ENCODE measurements at places on chromosomes 1 and 21. TPM values are rescaled to one million over a fixed set of nuclear protein-coding genes. Genes with fewer than 3 reads are reported as not detected.

The MARK1 gene
- total RNA-seq: 5.3 TPM

The SRGAP2C gene
- total RNA-seq: 29.1 TPM

The PDZK1IP1 gene
- total RNA-seq: 245 TPM

The CD1B gene
- total RNA-seq: 0.60 TPM

The PTPN14 gene
- 87.2 TPM for total RNA-seq

The SEMA4A gene
- total RNA-seq: 45.9 TPM

The OVAAL gene
- total RNA-seq: not detected

The LYPD8 gene
- 3.2 TPM for total RNA-seq

The MMP23B gene
- 7.1 TPM for total RNA-seq

The THAP3 gene
- 14.4 TPM for total RNA-seq

The AUNIP gene
- 0.38 TPM for total RNA-seq

The CCDC181 gene
- 4.8 TPM for total RNA-seq

DNA sequence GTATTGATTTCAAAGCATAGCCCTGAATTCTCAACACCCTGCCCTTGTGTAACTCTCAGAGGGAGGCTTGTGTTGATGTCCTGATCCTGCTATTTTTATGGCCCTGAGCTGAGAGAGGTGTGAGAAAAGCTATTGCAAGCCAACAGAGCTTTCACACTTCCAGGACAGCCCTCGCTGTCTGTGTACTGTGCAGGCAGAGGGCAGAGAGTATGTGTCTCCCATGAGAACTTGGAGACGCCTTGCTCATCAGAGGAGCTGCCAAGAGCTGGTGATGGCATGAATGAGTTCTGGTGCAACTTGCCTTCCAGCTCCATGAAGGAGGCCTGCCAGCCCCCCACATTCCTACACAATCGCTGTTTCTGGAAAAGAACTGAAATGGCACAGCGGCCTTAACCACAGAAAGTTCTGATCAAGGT lies 144.1 kb upstream of the AJAP1 start:
- H3K36me3 ChIP-seq: no peaks in the 10 kb centered on the region
- H3K4me1 ChIP-seq: no peaks in the 10 kb centered on the region
- no peak for DNase-seq
- H3K27me3 ChIP-seq: no peaks in the 10 kb centered on the region
- H3K4me3 ChIP-seq: no peak overlapping the region

DNA sequence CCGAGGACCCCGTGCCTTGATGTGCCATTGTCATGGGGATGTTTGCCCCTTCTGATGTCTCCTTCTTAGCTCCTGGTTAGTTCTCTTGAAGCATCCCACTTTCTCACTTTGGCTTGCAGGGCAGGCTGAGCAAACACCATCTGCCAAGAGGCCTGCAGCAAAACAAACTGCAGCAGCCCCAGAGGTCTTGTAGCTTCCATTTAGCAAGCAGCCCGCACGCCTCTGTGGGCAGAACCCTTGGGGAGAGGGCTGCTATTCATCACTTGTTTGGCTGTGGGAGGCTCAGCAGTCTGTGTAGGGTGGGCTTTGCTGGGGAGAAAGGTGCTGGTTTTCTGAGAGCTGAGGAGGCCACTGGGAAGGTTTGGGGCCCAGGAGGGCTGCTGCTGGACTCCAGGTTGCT lies 56.7 kb downstream of the KCNC4 start:
- H3K4me3 ChIP-seq: no peak overlapping the region
- no peaks in the 10 kb centered on the region for H3K27me3 ChIP-seq
- DNase-seq: no peak
- no peaks in the 10 kb centered on the region for H3K36me3 ChIP-seq
- no peaks in the 10 kb centered on the region for H3K4me1 ChIP-seq

DNA sequence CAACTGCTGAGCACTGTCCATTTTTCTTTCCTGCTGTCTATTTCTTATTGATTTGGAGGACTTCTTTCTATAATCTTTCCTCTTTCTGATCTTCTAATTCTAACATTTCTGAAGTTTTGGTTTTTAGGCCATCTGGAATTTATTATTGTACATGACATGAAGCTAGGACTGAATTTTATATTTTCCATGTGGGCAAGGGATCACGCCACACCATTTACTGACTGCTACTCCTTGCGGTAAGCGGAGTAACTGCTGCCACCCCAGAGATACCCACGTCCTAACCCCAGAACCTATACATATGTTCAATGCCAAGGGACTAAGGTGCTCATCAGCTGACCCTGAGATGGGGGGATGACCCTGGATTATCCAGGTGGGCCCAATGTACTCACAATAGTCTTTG lies 70.6 kb downstream of the NPHP4 start:
- DNase-seq: no peak
- H3K4me1 ChIP-seq: no peaks in the 10 kb centered on the region
- no peak overlapping the region for H3K27ac ChIP-seq
- H3K36me3 ChIP-seq: no peaks in the 10 kb centered on the region
- H3K4me3 ChIP-seq: no peak overlapping the region

- peaks cover 3% of the 10 kb centered on the region for H3K4me1 ChIP-seq
- no peak for DNase-seq
- no peak overlapping the region for H3K27ac ChIP-seq
- H3K27me3 ChIP-seq: no peaks in the 10 kb centered on the region
- H3K36me3 ChIP-seq: no peaks in the 10 kb centered on the region
These were observed 542.9 kb downstream of the PLPP3 start for GRCh38 chr1:56036479-56036878.

- peak overlapping the region; percentile 90 for H3K27ac ChIP-seq
- peaks cover 23% of the 10 kb centered on the region for H3K4me1 ChIP-seq
- peaks cover 12% of the 10 kb centered on the region for H3K36me3 ChIP-seq
- H3K4me3 ChIP-seq: peak overlapping the region; percentile 74
These were observed 483 bp downstream of the YBEY start for GRCh38 chr21:46286648-46287002.

DNA sequence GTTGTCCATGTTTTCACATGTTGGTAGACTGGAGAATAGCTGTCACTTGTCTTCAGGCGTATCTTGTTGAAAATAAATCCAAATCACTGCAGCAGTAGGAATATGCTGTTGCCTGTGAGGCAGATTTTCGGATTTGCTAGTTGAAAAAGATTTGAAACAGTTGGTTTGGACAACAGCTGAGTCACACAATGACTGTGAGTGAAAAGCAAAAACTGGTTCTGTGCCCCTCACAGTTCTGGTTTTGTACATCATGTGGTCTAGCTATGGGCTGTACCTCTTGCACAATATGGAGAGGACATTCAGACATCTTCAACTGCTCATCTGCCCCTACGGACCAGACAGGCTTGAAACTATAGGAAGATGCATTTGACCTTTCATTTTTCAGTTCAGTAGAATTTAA lies 1.8 kb downstream of the ARF1 start:
- DNase-seq: no peak
- no peaks in the 10 kb centered on the region for H3K27me3 ChIP-seq
- peak overlapping the region; percentile 97 for H3K4me3 ChIP-seq
- peak overlapping the region; percentile 97 for H3K27ac ChIP-seq
- H3K4me1 ChIP-seq: peaks cover 42% of the 10 kb centered on the region

DNA sequence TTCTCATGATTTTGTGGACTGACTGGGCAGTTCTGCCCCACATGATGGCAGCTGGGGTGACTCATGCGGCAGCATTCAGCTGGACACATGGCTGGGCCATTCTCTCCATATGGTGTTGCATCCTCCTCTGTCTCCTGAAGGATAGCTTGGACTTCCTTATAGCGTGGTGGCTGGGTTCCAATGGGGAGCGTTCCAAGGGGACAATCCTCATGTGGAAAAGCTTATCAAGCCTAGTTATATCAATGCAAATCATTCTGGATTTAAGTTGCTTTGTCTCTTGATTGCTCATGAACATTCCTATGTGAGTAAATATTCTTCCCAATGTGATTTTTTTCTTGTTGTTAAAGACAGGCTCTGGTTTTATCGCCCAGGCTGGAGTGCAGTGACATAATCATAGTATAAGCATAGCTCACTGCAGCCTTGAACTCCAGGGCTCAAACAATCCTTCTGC lies 13.2 kb upstream of the SLC2A1 start:
- no peak overlapping the region for H3K4me3 ChIP-seq
- no peak for DNase-seq
- no peaks in the 10 kb centered on the region for H3K36me3 ChIP-seq
- no peak overlapping the region for H3K27ac ChIP-seq
- no peaks in the 10 kb centered on the region for H3K27me3 ChIP-seq

- H3K27ac ChIP-seq: peak overlapping the region; percentile 76
- no peaks in the 10 kb centered on the region for H3K36me3 ChIP-seq
- H3K4me3 ChIP-seq: no peak overlapping the region
- H3K27me3 ChIP-seq: no peaks in the 10 kb centered on the region
- H3K4me1 ChIP-seq: peaks cover 63% of the 10 kb centered on the region
- DNase-seq: no peak
These were observed 32.2 kb downstream of the HSPG2 start for GRCh38 chr1:21904704-21905520.

DNA sequence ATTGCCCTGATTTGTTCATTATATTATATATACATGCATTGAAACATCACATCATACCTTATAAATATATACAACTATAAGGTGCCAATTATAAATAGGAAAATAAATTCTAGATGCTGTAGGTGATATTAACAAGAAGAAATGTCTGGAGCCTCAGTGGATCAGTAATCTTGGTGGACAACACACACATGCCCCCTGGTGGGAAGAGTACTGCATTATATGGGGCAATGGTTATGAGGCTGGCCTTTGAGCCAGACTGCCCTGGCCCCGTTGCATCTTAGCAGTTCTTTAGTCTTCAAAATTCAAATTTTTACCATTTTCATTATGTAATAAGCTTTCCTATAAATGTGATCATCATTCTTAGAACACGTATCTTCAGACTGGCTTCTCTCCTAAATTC lies 335.0 kb upstream of the GREM2 start:
- DNase-seq: no peak
- H3K27me3 ChIP-seq: no peaks in the 10 kb centered on the region
- no peak overlapping the region for H3K4me3 ChIP-seq
- H3K36me3 ChIP-seq: no peaks in the 10 kb centered on the region
- no peaks in the 10 kb centered on the region for H3K4me1 ChIP-seq
- no peak overlapping the region for H3K27ac ChIP-seq

DNA sequence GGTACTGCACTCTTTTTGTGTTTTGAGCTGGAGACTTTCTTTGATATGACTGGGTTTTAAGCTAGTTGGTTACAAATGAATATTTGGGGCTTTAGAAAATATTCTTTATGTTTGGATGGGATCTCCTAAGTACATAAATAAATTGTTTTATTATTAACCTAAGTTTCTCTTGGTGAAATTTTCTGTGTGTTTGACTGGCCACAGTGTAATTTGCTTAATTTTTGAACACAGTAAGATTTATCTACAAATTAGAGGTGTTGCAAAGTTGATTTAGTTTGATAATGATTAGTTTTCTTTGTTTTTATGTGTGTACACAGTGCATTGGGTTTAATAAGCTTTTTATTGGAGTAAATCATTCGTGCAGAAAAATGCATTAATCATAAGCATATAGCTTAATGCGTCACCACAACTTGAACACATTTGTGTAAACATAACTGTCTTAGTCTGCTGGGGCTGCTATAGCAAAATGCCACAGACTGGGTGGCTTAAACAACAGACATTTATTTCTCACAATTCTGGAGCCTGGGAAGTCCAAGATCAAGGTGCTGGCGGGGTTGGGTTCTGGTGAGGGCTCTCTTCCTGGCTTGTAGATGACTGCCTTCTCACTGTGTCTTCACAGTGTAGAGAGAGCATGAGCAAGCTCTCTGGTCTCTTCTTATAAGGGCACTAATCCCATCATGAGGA lies 17.4 kb upstream of the SLC6A9 start:
- no peaks in the 10 kb centered on the region for H3K27me3 ChIP-seq
- H3K4me1 ChIP-seq: peaks cover 3% of the 10 kb centered on the region
- no peak overlapping the region for H3K4me3 ChIP-seq
- H3K36me3 ChIP-seq: no peaks in the 10 kb centered on the region
- no peak overlapping the region for H3K27ac ChIP-seq

DNA sequence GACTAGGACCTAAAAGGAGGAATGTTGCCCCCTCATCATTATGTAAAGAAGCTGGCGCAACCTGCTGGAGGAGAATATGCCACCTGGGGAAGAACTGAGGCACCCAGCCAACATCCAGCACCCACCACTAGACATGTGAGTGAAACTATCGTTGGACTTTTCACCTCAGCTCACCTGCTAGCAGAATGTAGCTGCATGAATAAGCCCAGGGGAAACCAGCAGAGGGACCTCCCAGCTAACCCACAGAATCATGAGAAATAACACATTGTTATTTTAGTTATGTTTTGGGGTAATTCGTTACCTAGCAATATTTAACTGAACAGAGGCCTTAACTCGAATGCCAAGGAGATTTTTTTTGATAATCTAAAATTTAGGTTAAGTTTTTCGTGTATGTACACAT lies 542.5 kb upstream of the DAB1 start:
- no peaks in the 10 kb centered on the region for H3K36me3 ChIP-seq
- no peaks in the 10 kb centered on the region for H3K27me3 ChIP-seq
- no peak overlapping the region for H3K4me3 ChIP-seq
- no peaks in the 10 kb centered on the region for H3K4me1 ChIP-seq

DNA sequence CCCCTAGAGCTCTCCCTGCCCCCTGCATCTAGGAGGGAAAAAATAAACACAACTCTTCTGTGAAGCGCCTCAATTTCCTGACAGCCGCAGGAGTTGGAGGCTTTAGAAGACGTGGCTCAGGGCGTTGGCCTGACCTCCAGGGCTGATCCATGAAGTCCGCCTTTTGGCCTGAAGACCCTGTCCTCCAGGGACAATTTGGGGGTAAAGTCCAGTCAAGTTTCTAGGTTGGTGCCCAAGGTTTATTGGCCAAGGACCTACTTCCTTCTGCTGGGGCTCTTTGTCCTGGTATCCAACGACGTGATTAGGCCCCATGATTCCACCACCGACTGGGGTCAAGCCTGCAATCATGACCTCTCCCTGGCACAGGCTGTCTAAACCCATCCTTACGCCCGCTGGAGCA lies 54.9 kb downstream of the PTPRF start:
- no peaks in the 10 kb centered on the region for H3K4me1 ChIP-seq
- DNase-seq: no peak
- H3K27me3 ChIP-seq: no peaks in the 10 kb centered on the region
- H3K36me3 ChIP-seq: no peaks in the 10 kb centered on the region
- no peak overlapping the region for H3K27ac ChIP-seq
- H3K4me3 ChIP-seq: no peak overlapping the region

GRCh38 chr1:59360170-59360569 lies 63.3 kb downstream of the FGGY start:
- H3K27me3 ChIP-seq: no peaks in the 10 kb centered on the region
- no peaks in the 10 kb centered on the region for H3K36me3 ChIP-seq
- H3K4me1 ChIP-seq: no peaks in the 10 kb centered on the region
- no peak overlapping the region for H3K4me3 ChIP-seq
- no peak for DNase-seq

GRCh38 chr1:204564835-204565234 lies 48.6 kb downstream of the MDM4 start:
- no peak overlapping the region for H3K27ac ChIP-seq
- no peak overlapping the region for H3K4me3 ChIP-seq
- no peaks in the 10 kb centered on the region for H3K27me3 ChIP-seq
- H3K36me3 ChIP-seq: no peaks in the 10 kb centered on the region
- peaks cover 2% of the 10 kb centered on the region for H3K4me1 ChIP-seq

Measured in kidney (tissue), 22 donors.